GM23338 (cell line): ENCODE measurements at places on chromosomes 2 and 18. TPM values are rescaled to one million over a fixed set of nuclear protein-coding genes. Genes with fewer than 3 reads are reported as not detected.

DNAJC5G gene
- not detected in 2 replicates for polyA plus RNA-seq

TNS1 gene
- 1.3 and 2.0 TPM in 2 replicates for polyA plus RNA-seq

CENPA gene
- 24.2 and 26.3 TPM in 2 replicates for polyA plus RNA-seq

LRRC30 gene
- not detected in 2 replicates for polyA plus RNA-seq

BOLL gene
- polyA plus RNA-seq: 1.1 and 2.0 TPM in 2 replicates

NEU2 gene
- not detected in 2 replicates for polyA plus RNA-seq

ALPG gene
- polyA plus RNA-seq: 0.89 and 1.4 TPM in 2 replicates

VRK2 gene
- 18.0 and 19.0 TPM in 2 replicates for polyA plus RNA-seq

CCNYL1 gene
- 19.6 and 20.8 TPM in 2 replicates for polyA plus RNA-seq

ATP9B gene
- 12.1 and 14.2 TPM in 2 replicates for polyA plus RNA-seq

ERICH2 gene
- 3.2 and 3.5 TPM in 2 replicates for polyA plus RNA-seq

CD8A gene
- polyA plus RNA-seq: 0.12 and 0.19 TPM in 2 replicates

ARHGAP25 gene
- 1.9 and 2.0 TPM in 2 replicates for polyA plus RNA-seq

DQX1 gene
- polyA plus RNA-seq: 0.32 and 0.54 TPM in 2 replicates

ANKRD23 gene
- 2.9 and 5.0 TPM in 2 replicates for polyA plus RNA-seq
